ENCODE measurements at places on chromosomes 4 and X.

DNA sequence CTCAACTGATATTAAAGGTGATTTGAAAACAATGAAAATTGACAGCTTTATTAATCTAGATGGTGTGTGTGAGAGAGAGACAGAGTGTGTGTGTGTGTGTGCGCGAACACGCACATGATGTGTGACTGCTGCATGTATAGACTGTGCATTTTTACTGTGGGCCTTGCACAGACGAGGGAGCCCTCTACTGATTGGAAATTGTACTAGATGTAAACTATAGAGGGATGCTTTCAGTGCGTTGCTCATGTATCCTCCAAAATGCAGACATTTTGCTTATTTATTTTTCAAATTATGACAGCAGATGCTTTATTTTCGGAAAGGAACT, 168.4 kb upstream of the GK2 start:
- peak; percentile 1 for DNase-seq

GRCh38 chrX:136157187-136157586, 9.9 kb downstream of the FHL1 start:
- no peak for DNase-seq

DNA sequence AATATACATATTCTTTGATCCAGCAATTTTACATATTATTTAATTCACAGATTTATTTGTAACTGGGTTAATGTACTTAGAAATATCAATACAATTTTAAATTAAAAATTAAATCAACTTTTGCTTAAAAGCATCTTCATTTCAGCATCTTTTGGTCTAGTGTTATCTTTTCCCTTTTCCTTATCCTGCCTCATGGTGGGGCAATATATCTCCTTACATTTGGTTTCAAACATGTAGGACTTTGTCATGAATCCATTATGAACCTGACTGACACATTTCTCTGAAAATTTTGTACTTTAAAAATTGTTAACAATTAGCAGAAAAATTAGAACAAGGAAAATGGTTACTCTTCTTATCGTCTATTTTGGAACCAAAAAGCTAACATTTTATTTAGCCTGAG, 42.8 kb upstream of the ANK2 start:
- DNase-seq: no peak

DNA sequence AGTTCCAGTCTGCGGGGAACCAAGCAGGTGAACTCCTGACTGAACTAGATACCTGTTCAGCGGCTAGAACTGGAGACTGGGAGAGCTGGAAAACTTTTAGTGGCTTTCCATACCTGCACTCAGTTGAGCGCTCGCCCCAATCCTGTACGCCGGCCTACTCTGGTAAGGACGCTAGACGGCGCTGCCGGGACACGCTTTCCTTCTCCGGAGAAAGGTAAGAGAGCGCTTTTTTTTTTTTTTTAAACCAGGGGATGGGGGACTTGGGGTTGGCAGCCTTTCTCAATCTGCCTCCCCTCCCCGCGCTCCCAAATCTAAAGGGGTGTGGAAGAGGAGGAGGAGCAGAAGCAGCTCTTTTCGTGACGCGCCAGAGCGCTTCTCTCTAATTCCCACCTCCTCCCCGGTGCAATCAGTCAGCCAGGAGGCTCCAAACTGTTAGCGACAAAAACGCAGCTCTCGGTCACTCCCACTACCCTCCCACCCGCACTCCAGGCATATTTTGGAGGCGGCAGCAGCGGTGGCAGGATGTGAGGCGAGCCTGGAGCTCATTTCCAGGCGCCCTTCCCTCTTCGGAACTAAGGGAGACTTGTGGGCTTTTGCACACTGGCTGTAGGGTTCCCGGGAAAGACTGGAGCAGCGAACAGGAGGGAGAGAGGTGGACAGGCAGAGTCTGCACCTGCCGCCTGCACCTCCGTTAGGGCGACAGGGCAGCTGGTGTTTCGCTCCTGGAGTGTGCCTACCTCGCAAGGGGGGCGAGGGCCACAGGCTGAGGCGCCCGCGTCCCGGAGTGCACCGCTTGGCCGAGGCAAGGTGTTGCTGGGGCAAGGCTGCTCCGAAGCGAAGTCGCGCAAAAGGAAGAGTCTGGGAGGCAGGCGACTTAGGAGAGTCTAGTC, at the start of gene IL1RAPL2:
TSS of gene IL1RAPL2 (plus strand) at position 409 of the 890 bp plus-strand sequence.
- peak; percentile 0 for DNase-seq

- DNase-seq: peak; percentile 34
These were observed 114.4 kb downstream of the GLRA3 start for GRCh38 chr4:174714393-174715211.

DNA sequence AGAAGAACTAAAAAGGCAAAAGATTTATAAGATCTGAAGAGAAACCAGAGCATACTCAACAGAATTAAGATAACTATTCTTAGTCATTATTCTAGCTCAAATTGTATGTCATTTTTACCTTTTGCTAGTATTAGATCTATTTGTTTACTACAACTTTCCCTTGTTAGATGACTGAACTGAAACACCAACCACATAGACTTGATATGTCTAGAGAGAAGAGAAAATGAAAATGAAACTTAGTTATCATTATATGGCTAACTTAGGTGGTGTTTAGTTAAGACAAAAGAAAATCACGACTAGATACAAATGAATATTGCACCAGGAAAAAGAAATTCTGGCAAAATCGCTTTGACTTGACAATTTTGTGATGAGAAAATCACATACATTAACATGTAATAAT, 690.8 kb downstream of the PCDH18 start:
- no peak for DNase-seq

GRCh38 chrX:153966283-153966688, 5.3 kb downstream of the HCFC1 start:
- DNase-seq: no peak

DNA sequence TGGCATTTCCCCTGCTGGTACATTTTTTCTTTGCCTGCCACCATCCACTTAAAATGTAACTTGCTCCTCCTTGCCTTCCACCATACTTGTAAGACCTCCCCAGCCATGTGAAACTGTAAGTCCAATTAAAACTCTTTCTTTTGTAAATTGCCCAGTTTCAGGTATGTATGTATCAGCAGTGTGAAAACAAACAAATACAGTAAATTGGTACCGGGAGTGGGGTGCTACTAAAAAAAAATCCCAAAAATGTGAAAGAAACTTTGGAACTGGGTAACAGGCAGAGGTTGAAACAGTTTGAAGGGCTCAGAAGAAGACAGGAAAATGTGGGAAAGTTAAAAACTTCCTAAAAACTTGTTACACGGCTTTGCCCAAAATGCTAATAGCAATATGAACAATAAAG, 16.3 kb downstream of the ARHGEF9 start:
- DNase-seq: no peak

DNA sequence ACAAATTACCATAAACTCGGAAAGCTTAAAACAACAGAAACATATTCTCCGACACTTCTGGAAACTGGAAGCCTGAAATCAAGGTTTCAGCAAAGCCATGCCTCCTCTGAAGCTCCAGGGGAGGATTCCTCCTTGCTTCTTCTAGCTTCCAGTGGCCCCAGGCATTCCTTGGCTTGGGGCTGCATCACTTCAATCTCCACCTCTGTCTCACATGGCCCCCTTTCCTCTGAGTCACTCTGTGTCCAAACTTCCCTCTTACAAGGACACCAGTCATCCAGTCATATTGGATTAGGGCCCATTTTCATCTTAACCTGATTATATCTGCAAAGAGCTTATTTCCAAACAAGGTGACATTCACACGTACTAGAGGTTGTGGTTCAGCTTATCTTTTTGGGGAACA, 17.3 kb downstream of the PARM1 start:
- no peak for DNase-seq

DNA sequence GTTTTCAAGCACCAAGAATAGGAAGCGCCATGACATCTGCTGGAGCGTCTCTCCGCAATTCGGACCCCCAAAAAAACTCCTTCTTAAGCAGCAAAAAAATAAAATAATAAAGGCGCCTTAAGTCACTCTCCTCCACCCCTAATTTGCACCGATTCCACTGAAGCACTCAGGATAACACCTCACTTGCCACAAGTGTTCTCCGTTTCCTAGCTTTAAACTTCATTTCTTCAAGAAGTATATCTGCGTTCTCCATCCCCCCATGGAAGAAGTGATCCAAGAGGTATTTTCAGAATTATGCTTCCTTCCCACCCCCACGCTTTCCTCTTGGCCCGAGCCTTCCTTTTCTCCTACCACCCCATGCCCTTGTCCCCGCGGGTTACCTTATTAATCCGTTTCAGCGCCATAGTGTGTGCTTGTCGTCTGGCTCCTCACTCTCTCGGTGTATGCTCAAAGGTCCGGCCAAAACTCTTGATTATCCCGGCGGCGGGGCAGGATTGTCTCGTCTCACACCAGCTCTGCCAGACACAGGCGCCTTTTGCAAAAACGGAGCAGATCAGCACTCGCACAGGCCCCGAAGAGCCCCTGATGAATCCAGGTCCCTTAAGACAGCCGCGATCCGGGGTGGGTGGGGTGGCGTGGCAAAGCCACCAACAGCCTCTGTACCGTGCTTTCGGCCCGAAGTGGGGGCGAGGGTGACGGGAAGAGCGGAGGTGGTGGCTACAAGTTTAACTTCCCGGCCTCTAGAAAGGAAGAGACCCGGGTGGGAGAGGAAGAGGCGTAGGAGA, 1.1 kb downstream of the UBE2D3 start:
- DNase-seq: no peak

GRCh38 chr4:48116582-48116981, 17.5 kb downstream of the TXK start:
- no peak for DNase-seq

- peak; percentile 12 for DNase-seq
These were observed 957 bp downstream of the TIMM17B start for GRCh38 chrX:48896611-48897011.

DNA sequence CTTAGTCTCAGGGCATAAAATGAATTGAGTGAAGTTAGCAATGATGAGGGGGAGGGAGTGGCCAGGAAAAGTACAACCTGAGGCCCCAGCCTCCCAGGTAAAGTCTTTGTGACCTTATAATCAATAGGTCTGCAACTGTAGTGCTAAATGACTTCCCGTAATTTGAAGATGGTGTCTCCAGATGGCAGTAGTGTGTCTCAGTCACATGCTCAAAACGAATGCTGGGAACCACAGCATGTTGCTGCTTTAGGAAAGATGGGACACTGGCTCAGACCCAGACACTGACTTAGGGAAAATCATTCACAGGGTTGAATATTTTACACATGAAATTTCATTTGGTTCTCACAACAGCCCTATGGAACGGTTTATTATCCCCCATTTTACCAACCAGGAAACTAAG, 10.3 kb downstream of the SRPX2 start:
- peak; percentile 30 for DNase-seq

GRCh38 chr4:39587881-39588280, 50.8 kb downstream of the SMIM14 start:
- peak; percentile 27 for DNase-seq

DNA sequence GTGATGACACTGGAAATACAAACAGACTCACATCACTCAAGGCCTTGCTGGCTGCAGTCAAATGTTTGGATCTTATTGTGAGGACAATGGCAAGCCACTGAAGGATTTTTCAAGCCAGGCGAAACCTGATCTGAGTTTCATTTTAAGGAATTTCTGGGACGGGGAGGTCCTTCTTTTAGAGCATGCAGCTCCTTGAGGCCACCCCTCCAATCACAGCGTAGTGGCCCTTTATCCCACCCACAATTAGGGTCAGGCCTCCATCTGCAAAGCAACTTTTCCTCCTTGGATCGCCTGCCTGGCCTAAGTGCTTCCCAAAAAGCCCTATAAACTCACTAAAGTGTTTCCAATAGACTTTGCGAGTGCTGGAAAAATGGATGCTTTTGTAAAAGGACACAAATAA, 115.5 kb downstream of the EFHC2 start:
- DNase-seq: peak; percentile 1

DNA sequence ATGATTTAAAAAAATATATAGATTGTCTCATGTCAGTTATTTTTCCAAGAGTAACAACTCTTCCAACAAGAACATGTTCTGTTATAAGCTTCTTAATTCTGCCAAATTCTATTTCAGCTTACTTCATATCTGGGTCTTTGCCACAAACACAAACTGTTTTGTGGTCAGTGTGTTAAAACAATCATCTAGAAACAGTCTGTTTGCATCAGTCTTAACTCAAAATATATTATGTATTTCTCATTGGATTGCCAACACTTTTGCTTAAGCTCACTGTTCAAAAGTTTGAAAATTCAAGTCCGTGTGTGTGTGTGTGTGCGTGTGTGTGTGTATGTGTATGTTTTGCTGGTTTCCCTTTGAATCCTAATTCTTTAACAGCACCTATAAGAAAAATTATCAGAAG, 752.3 kb upstream of the NDST4 start:
- no peak for DNase-seq

GRCh38 chr4:54961357-54961975, 163.9 kb downstream of the KDR start:
- DNase-seq: peak; percentile 57

Measured in EL (cell line).